ENCODE measurements at places on chromosomes 7 and 10.

GRCh38 chr10:36366843-36367242 lies 724.7 kb upstream of the FZD8 start:
- DNase-seq = no peak

DNA sequence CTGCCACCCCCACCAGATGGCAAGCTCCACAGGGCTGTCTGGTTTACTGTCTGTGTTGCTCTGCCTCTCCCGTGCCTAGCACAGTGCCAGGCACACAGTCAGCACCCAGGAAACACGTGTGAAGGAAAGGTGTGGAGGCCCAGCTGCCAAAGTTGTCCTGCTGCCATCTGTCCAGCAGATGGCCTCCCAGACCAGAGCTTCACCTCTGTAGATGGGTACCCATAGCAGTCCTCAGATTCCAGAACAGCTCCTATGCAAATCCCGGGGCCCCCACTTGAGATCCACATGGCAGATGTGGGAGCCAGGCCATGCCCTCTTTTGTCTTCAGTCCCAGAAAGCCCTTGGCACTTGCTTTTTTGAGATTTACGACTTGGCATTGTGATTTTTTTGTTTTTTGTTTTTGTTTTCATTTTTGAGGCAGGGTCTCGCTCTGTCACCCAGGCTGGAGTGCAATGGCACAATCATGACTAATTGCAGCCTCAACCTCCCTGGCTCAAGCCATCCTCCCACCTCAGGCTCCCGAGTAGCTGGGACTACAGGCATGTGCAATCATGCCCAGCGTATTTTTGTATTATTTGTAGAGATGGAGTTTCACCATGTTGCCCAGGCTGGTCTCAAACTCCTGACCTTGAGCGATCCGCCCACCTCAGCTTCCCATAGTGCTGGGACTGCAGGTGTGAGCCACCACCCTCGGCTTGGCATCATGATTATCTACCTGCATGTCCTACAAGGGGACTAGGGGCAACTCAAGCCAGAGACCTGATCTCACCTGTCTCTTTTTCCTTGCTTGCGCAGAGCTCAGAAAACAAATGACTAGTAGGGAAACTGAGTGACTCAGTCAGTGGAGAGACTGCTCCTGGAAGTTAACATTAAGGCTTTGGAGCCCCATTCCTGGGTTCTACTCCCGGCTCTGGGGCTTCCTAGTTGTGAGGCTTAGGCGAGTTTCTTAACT lies 16.9 kb upstream of the PALD1 start:
- DNase-seq = peak; percentile 46

DNA sequence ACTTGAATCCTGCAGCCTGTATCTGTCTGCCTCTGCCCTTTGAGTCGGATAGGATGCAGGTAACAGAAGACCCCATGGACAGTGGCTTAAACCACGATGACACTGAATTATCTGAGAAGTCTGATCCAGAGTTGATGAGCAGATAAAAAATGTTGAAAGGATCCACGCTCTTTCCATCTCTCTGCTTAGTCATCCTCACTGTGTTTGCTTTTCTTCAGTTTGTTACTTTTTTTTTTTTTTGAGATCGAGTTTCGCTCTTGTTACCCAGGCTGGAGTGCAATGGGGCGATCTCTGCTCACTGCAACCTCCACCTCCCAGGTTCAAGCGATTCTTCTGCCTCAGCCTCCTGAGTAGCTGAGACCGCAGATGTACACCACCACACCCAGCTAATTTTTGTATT lies 36.9 kb upstream of the GOLGA7B start:
- no peak for DNase-seq

DNA sequence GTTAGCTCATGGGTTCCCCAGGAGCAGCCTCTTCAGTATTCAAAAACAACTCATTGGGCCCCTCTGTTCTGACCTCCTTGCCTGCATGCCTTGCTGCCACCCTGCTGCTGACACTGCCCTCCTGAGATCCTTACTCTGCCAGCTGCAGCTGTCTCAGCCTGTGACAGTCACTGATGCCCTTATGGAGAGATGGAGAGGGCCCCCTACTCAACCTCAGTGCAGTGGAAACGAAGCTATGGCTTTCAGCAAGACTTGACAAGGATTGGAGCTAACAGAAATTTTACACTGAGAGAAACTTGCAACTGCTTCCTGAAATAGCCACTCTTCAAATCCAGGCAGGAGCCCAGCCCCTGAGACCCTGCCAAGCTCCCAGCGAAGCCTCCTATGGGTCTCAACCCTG lies 678.3 kb upstream of the C7orf33 start:
- no peak for DNase-seq

DNA sequence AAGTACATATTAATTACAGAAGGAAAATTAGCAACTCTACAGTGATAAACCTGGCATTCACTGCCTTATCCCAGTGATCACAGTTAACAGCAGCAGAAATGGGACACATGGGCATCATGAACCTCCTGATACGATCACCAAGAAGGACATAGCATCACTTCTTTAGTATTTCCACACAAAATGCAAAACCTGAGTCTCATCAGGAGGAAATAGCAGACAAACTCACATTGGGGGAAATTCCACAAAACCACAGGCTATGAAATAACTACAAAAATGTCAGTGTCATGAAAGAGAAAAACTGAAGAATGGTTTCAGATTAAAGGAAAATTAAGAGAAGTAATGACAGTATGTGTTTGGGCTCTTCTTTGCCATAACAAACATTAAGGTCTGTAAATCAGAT lies 12.0 kb upstream of the PURB start:
- no peak for DNase-seq

- no peak for DNase-seq
These were observed 311.3 kb upstream of the AOAH start for GRCh38 chr7:37035631-37036030.

DNA sequence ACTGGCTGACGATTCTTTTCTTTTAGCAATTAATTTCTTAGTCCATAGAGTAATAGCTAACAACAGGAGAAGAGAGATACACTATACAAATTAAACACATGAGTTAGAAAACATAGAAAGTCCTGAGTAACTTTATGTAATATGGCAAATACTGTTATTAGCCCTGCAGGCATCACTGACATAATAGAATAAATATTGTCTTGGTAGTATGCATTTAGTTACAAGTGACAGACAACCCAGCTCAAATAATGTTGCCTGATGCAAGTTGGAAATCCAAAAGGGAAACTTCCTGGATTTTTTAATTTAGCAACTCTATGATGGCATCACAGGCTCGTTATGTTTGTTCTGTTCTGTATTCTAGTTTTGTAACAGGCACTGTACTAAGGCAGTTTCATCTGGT lies 95.1 kb downstream of the DKK1 start:
- no peak for DNase-seq

DNA sequence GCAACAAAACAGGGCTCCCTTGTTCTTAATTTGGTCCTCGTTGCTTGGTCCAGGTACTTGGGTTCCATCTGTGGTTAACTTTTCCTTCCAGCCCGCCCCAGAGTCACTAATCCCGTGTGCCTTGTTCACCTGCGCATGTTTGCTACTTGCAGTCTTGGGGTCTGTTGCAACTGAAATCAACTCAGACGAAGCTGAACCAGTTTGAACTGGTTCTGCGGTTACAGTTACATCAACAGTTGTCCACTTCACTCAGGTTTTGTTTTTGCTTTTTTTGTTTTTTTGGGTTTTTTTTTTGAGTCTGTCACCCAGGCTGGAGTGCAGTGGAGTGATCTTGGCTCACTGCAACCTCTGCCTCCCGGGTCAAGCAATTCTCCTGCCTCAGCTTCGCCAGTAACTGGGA lies 34.7 kb downstream of the TRRAP start:
- DNase-seq = no peak

- no peak for DNase-seq
These were observed 71.1 kb downstream of the INPP5A start for GRCh38 chr10:132608511-132609195.

DNA sequence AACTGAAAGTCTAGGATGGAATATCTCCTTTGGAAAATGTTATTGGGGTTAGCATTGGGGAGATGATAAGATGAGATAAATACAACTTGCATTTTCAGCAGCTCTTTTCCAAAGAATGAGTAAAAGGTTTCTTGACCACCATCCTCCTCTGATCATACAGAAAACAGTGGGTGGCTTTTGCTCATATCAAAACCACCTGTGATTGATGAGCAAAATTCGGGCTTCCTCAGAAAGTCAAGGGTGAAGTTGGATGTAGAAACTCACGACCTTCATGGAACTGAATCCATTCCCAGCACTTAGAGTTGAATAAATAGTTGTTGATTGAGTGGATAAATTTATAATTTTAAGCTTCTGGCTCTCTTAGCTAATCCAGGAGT lies 158.4 kb downstream of the DNAJB6 start:
- no peak for DNase-seq

DNA sequence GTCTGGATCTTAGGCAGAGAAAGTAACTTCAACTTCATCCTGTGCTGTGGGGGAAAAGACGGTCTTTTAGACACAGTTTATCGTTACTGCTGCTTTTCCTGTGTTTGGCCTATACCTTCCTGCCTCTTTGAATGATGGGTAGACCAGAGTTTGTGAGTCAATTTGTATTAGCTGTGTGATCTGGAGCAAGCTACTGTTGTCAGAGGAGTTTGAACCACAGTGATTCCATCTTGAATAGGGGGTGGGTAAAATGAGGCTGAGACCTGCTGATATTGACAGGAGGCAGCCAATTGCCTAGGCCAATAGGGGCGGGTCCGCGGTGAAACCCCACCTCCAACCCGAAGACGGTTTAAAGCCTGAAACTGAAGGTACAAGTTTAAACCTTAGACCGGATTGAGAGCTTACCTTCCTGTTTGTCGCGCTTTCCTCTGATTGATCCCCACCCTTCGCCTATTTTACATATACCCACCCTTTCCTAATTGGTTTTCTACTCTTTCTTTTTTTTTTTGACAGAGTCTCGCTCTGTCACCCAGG lies 35.8 kb upstream of the EIF4H start:
- peak; percentile 13 for DNase-seq

DNA sequence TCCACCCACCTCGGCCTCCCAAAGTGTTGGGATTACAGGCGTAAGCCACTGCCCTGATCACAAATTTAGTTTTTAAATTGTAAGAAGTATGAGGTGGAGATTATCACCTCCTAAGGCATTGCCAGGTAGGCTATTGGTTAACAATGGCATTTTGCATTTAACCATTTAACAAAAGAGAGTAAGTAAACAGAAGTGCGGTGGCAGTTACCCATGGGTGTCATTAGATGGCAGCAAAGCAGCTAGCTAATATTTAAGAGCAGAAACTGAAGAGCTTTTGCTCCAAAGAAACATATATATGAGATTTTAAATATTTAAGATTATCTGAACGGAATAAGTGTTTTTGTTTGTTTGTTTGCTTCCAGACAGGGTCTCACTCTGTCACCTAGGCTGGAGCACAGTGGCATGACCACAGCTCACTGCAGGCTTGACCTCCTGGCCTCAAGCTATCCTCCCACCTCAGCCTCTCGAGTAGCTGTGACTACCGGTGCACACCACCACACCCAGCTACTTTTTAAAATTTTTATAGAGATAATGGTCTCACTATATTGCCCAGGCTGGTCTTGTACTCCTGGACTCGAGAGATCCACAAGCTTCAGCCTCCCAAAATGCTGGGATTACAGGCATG lies 325.5 kb upstream of the C7orf33 start:
- DNase-seq = no peak

GRCh38 chr7:33554046-33554445 lies 351.3 kb upstream of the BMPER start:
- DNase-seq = no peak

DNA sequence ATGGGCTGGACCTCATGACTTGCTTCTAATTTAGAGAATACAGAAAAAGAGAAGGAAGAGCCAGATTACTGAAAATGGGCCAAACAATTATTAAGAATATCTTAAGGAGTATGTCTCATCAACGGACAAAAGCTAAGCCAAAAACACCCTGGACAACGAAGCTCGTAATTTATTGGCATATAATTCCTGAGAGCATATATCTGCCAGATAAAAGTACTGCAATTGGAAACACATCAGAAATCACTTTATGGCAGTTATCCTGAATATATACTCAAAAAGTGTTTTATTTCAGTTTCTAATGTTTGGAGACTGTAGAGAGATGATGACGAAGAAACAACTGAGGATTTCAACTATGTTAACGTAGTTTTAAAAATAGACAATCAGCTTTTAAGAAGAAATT lies 211.8 kb downstream of the CSTF2T start:
- DNase-seq = no peak

DNA sequence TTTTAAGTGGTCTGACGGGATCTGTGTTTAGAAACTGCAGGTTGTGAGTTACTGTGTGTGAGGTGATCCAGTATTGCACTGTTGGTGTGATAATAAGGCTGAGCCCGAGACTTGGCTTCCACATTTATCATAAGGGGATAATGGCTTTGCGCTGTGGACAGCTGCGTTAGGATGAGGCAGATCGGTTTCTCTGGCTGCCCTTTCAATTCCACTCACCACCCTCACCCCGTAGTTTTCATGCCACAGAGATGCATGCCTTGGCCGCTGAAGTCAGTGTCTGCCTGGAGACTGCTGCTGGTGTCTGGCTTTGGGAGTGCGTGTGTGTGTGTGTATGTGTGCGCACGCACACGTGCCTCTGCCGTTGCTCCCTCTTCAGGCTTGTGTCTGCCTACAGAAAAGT lies 273.0 kb downstream of the CCDC3 start:
- no peak for DNase-seq

GRCh38 chr7:151060113-151060415 lies 675 bp downstream of the SLC4A2 start:
- DNase-seq = no peak

DNA sequence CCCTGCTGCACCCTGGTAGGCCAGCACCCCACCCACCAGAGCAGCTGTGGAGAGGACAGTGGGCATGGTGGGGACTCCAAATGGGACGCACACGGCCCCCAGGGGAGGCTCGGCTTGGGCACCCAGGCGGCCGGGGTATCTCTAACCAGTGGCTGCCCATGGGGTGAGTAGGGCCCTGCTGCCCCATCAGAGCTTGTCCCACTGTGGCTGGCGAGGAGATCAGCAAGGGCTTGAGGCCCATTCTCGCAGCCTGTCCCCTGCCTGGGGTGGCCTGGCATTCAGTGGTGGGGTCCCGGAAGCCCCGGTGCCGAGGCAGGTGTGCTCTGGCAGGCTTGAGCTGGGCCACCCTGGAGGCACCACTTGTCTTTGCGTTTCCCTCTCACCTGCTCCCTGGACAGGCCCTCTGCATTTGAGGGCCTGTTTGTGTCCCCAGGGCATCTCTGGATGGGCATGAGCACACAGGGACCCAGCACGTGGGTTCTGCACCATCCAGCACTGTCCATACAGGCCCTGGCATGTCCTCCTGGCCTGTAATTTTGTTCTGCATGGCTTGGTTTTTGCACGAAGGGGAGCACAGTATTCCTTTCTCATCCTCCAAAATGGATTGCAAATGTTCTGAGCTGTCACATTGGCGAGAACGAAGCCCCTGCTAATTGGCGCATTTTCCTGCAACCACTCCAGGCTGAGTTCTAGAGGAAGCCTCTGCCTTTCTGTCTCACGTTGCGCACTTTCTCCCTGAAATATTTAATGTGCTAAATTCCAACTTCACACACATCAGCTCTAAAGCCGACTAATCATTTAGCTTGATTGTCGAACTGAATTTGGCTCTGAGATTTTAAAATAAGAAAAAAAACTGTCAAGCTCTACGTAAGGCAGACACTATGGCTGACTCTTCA lies 27.2 kb downstream of the PWWP2B start:
- DNase-seq = no peak

DNA sequence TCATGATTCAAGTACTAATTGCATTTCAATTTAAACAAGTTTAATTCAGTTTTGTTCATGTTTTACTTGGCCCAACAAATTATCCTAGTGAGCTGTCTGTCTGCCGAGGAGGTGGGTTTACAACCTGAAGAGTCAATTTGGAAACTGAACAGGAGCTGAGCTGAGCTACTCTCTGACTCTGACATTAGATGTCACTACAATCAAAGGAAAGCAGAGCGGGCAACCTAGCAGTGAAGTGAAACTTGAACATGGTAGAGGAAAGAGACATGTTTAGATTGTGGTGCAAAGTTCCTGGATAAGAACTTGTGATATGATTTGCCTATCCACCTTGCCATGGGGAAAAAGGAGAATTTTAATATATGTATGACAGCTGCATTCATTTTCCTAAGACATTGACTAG lies 9.6 kb upstream of the AGR3 start:
- DNase-seq = no peak

All from stimulated activated CD4-positive, alpha-beta T cell treated with anti-CD3 and anti-CD28 coated beads, Interleukin-4, amount 100 ng/mL, for 1 hour (primary cell).